ENCODE measurements at places on chromosomes 7 and 10. TPM values are rescaled to one million over a fixed set of nuclear protein-coding genes. Genes with fewer than 3 reads are reported as not detected.

SERPINE1 gene
- 2,020 TPM for total RNA-seq

ITPRID1 gene
- total RNA-seq, result not detected

ARID5B gene
- 67.7 TPM for total RNA-seq

C10orf90 gene
- not detected for total RNA-seq

Data from myometrial cell (primary cell).